ENCODE measurements at places on chromosomes 11 and 22. TPM values are rescaled to one million over a fixed set of nuclear protein-coding genes. Genes with fewer than 3 reads are reported as not detected.

GRCh38 chr11:44573333-44573732 is 7.9 kb downstream of the CD82 start:
- no peak for DNase-seq

- no peak for DNase-seq
Measured at GRCh38 chr22:44096736-44097135, 72.6 kb downstream of the PARVB start.

- no peak for DNase-seq
Measured at GRCh38 chr22:49934891-49935557, 16.6 kb downstream of the CRELD2 start.

- no peak for DNase-seq
Measured at GRCh38 chr11:19727246-19727645, 14.6 kb downstream of the NAV2 start.

GRCh38 chr22:35208003-35208402 is 49.3 kb upstream of the HMGXB4 start:
- no peak for DNase-seq

GRCh38 chr11:44268614-44269080 is 41.3 kb downstream of the ALX4 start:
- no peak for DNase-seq

- DNase-seq, result no peak
Measured at GRCh38 chr11:33389635-33390034, 132.5 kb downstream of the HIPK3 start.

GRCh38 chr22:40345271-40345670 is 1.0 kb upstream of the ADSL start:
- no peak for DNase-seq

DNA sequence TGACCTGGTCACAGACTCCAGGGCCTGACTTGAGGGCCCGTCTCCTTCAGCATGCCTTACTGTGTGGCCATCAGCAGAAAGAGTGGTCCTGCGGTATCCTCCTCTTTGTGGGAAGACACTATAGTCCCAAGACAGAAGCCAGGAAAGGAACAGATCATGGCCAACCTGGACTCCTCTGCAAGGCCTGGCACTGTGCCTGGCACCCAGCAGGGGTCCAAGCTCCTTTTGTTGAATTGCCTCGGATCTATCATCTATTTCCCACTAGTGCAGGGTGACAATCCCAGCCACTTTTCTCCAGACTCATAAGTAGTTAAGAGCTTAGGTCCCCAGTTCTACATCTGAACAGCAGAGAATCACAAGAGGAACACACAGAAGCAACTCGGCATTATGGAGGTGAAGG is 27.0 kb downstream of the DSCAML1 start:
- no peak for DNase-seq

- DNase-seq, result peak; percentile 16
Measured at GRCh38 chr22:45757068-45757467, 85.4 kb downstream of the ATXN10 start.

GRCh38 chr11:61694946-61695706 is 14.9 kb downstream of the DAGLA start:
- DNase-seq, result no peak

DNA sequence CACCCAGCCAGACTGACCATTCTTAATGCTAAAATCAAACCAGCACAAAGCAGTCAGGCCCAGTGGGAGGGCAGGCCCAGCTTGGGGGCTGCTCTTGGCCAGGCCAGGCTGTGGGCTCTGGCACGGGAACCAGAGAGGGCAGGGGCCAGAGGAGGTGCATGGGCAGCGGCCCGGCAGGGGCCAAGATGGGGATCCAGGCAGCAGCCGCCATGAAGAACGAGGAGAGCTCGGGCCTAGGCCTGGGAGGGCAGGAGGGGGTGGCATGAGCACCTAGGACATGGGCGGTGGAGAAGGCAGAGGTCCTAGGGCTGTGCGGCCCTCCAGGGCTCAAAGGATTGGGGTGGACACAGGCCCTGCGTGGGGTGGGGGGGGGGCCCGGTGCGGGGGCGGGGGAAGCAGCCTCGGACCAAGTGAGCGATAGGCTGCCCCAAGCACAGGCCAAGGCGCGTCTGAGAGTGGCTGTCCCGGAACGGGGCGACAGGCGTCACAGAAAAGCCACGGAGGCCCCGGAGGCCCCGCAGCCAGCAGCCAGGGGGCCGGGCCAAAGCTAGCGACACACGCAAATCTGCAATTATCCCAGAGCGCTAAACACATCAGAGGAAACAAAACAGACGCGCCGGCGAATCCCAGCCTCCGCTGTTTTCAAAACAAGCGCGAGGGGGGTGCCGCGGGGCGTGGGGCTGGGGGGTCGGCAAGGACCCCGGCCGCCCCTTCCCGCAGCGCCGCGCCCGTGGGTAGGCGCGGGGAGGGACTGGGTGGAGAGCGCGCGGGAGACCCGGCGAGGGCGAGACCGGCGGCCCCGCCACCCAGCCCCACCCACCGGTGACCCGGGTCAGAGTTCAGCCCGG is 8.3 kb downstream of the PLXNB2 start:
- no peak for DNase-seq

DNA sequence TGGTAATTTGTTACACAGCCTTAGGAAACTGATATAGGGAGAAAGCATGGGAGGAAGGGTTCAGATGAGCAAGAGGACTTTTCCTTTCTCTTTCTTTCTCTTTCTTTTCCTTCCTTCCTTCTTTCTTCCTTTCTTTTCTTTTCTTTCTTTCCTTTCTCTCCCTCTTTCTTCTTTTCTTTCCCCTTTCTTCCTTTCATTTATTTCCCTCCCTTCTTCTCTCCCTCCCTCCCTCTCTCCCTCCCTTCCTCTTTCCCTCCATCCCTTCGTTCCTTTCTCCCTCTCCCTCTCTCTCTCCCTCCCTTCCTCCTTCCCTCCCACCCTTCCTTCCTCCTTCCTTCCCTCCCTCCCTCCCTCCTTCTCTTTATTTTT is 107.8 kb upstream of the LMO1 start:
- DNase-seq, result no peak

- DNase-seq, result peak; percentile 26
Measured at GRCh38 chr22:19844377-19845053, 10.2 kb downstream of the GNB1L start.

GRCh38 chr11:65134952-65135632 is 773 bp upstream of the SYVN1 start:
- DNase-seq, result peak; percentile 93

- no peak for DNase-seq
Measured at GRCh38 chr11:64764040-64764611, 4.4 kb upstream of the PYGM start.

GRCh38 chr22:24414984-24415945 is 12.1 kb upstream of the ADORA2A start:
- DNase-seq, result no peak

DNA sequence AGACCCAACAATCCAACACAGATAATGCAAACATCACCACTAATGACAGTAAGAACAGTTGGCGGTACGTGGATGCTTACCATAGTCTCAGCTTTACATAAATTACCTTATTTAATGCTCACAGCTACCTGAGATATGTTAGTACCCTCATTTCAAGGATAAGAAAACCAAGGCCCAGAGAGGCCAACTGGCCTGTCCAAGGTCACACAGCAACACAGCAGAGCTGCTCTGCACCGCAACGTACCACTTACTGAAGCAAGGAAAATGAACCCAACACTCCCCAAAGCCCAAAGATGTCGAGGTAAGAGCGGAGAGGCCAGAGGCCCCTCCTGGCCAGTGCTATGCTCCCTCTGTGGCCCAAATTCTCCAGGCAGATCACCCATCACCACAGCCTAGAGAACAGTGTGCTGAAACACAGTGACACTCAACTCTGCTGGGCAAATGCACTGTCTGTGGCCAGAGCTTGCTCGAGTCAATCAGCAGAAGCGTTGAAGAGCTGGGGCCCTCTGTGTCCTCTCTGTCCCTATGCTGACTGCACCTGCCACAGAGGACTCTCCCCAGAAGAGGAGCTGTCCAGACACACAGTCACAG is 14.0 kb downstream of the SHANK2 start:
- no peak for DNase-seq

DNA sequence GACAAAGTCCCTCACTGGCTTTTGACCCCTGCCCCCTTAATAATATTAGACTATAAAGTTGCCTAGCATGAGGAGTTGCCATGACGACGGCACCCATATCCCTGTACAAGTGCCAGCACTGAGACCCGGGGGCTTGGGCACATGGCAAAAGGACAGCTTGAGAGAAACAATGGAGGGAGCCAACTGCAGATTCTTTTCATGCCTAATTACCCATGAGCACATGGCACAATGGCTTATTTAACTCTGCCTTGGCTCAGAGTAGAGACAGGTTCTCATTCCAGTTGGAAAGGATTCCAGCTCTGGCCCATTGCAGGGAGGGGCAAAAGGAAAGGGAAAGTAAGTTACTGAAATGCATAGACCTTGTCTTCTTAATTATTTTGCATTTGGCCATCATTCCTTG is 261.2 kb upstream of the UBASH3B start:
- DNase-seq, result peak; percentile 14

- no peak for DNase-seq
Measured at GRCh38 chr11:14623036-14623435, 20.6 kb upstream of the PDE3B start.

- DNase-seq, result no peak
Measured at GRCh38 chr11:86692317-86692716, 19.9 kb upstream of the ME3 start.

DNA sequence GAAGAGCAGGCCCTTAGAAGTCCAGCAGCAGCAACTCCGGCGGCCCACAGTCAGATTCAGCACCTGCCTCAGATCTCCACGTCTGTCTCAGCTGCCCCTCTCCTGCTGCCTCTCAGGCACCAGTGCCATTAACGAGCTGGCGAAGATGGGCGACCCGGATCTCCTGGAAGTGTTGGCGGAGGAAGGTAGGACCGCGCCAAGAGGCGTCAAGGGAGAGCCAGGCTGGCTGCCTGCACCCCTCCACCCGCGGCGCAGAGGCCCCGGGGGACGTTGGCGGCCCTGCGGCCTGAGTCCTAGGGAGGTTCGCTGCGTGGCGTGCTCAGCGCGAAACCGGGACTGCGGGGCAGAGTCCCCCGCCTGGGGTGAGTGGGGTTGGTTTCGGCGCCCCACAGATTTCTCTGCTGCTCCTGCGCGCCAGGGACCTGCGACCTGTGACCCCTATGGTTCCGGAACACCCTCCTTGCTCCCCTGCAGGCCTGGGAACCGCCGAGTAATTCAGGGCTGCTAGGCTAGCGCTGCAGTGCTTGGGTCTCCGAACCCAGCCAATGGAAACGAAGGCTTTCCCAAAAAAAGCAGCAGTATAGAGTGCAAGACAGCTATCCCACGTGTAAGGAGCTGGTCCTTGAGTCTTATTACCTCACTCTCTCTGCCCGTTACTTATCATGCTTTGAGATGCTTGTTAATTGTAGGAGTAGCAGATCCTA is 615 bp downstream of the ANO5 start:
- DNase-seq, result peak; percentile 15

GRCh38 chr11:119169282-119169719 is 776 bp downstream of the NLRX1 start:
- peak; percentile 31 for DNase-seq

- no peak for DNase-seq
Measured at GRCh38 chr11:62706850-62707247, 375 bp downstream of the BSCL2 start.

- DNase-seq, result no peak
Measured at GRCh38 chr11:40183073-40184064, 1276.1 kb downstream of the LRRC4C start.

GRCh38 chr11:71252770-71253730 is 673 bp upstream of the SHANK2 start:
- no peak for DNase-seq

DNA sequence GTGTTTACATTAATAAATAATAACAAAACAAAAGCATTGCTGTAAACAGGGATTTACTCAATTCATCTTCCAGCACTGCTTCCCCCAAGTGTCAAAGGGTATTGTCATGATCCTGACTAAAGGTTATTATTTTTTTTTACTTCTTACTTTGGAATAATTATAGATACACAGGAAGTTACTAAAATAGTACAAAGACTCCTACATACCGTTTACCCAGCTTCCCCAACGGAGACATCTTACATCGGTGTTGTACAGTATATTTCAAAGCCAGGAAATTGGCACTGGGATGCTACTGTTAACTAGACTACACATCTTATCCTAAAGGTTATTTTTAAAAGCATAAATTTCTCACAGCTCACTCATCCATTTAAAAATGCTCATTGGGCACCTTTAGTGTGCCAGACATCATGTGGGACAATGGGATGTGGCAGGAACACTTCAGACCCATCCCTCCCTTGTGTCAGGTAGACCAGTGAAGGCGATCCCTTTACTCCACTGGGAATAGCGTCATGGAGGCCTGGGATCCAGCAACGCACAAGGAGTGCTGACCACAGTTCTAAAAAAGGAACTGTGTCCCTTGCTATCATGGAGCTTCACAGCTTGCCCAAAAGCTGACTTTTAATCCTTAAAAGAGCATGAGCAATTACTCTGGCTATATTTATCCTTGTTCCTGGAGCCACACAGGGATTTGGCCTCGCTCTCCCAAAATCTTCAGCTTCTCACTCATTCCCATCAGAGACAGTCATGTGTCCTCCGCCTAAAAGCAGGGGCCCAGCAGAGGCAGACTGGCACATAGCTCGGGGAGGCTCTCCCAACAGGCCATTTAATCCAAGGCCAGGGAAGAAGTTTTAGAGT is 3.1 kb upstream of the IRAG1 start:
- DNase-seq, result no peak

- no peak for DNase-seq
Measured at GRCh38 chr11:28346209-28346608, 238.0 kb downstream of the METTL15 start.

DNA sequence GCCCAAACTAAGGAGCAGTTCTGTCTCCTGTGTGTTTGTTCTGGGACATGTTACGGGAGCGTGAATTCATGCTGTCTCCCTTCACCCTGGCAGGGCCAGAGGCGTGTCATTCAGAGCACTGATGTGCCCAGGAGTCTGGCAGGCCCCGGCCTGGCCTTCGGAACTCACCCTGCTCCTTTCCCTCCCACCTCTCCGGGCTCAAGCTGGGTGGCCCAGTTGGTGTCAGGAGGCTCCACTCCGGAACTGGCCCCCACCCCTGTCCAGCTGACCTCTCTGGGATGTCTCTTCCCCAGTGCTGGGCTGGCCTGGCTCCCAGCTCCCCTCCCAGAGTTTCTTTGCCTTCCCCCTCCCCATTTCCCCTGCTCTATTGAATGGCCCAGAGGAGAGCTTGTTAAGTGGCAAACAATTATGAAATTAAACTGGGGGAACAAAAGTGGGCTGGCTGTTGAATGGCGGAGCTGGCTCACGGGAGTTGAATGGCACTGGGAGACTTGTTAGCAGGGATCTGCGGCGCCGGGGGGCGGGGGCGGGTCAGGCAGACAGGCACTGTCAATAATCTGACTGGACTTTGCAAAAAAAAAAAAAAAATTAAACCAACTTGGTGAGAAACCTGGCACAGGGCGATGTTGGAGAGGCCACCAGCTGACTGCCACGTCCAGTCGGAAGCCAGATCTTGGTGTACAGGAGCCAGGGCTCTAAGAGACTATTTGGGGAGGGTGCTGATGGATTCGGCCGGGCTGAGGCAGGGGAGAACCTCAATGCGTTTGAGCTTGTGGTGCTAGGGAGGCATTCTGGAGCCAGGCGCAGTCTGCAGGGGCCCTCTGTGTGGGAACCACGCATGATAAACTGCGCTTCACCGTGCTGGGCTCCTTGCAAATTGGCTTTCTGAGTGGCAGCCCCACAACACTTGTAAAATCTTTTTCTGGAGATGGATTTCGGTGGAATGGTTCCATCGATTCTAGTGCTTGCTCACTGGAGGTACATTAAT is 1.3 kb downstream of the MPPED1 start:
- no peak for DNase-seq

The SCN2B gene
- polyA plus RNA-seq, result 5.5 TPM

The PNPLA5 gene
- polyA plus RNA-seq, result not detected

The PRODH gene
- polyA plus RNA-seq, result 7.7 TPM

The ANKK1 gene
- polyA plus RNA-seq, result 0.13 TPM

The RASL10A gene
- polyA plus RNA-seq, result 2.1 TPM

The PDHX gene
- polyA plus RNA-seq, result 25.1 TPM

The TPBGL gene
- not detected for polyA plus RNA-seq

Data from muscle of arm (tissue), 14 donors.